Amniotic epithelial cell (primary cell): ENCODE measurements at places on chromosomes 6 and 20.

GRCh38 chr6:167735084-167735950, 91.4 kb upstream of the AFDN start:
- no peak for DNase-seq

DNA sequence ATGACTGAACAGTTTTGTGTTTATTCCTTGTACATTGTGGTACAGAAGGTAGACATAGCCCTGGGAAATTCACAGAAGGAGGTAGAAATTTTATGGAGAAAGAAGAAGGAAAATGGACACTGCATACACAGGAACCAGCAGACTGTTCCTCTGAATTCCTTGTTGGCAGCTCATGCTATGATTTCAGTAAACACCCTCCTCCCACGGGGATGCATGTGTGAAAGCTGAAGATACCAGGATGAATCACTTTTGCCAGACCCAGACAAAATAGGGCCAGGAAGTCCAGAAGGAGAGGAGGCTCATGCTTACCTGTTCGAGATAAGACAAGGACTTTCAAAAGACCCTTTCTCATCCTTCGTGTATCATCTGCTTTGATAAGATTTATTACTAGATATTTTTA, 110.3 kb upstream of the GGTLC1 start:
- DNase-seq = peak; percentile 2

DNA sequence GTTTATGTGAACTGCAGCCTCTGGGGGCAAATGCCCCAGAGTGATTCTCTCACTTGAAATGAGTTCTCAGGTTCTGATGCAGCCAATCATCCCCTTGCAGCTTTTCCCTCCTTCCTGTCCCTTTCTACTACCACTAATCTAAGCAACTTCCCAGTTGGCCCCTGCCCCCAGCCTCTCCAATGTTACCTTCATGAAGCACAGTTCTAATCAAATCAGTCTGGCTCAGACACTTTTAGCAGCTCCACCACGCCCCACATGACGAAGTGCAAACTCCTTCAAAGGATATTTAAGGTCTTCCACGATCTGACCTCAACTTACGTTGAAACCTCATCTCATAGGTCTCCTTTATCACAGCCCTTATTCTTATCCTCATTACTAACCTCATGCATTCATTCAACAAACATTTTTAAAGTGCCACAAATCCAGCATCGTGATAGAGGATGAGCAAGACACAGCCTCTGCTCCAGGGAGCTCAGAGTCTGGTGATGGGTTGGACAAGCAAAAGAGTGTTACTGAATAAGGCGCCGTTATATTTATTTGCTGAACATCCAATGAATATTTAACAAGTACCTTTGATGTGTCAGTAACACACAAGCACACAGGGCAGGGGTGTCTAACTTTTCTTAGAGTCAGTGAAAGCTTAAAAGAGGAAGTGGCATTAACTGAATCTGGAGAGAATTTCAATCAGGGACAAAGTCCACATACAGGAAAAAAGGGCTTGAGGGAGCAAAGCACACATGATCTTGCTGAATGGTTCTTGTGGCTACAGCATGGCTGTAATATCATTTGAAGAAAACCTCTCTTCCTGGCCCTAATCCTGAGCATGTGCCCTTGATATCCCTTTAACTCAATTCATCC, 20.4 kb upstream of the DTNBP1 start:
- DNase-seq = no peak

- DNase-seq = peak; percentile 100
These were observed 71.6 kb downstream of the GJA1 start for GRCh38 chr6:121506761-121507754.

DNA sequence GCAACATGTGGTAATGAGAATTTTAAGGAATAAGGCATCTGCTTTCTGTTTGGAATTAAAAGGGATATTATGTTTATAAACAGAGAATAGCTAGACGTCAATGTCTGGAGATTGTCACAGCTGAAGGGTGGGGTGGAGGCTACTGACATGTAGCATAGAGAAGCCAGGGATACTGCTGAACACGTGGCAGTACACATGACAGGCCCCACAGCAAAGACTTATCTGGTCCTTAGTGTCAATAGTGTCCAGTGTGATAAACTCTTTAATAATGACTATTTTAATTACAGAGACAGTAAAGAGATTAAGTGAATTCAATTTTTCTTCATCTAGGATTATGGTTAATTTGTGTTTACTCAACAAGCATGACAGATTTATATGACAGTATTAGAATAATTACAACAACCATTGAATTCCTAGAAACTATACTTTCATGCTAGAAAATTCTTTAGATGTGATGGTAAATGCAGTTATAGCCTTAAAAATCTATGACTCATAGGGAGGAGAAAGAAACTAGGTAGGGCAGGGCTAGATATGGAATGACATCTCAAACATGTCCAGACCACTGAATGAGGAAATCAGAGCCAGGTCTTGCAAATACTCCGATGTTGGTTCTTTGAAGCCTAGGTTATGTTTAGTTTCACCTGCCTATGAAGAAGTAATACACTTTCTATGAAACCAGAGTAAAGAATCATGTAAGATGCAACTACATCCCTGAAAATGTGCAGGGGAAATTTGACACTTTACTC, 399.5 kb downstream of the PHF3 start:
- DNase-seq = peak; percentile 93

- DNase-seq = peak; percentile 64
These were observed 52.4 kb upstream of the IPCEF1 start for GRCh38 chr6:154408891-154409500.

DNA sequence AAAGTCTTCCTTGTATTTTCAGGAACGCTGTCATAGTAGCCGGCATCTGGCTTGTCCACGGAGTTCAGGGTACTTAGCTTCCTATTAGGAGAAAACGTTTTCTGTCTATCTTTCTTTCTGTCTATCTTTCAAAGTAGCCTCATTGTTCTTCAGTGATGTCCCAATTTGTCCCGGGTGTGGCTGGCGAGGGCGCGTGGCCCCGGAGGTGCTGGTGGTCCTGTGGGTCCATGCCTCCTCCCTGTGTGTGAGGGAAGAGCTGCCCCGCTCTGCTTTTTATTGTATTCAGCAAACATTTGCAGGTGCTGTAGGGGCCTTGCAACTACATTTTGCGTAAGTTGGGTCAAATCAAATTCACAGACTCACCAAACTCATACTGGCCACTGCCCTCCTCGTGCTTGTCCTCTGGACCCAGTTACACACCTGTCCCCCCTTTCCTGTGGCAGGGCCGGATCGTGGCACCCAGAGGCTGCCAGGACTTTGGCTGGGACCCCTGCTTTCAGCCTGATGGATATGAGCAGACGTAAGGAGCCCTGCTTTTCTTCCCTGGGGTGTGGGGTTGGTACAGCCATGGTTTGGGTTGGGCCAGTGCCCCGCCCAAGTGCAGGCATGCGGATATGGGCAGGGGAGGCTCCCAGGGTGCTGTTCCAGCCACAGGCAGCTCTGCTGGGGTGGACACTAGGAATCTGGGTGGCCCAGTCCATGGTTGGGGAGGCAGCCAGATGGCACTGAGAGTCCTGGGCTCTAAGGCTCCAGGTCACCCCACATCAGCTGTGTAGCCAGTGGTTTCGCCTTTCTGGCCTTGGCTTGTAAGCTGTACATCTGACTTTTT, 12.3 kb downstream of the ITPA start:
- DNase-seq = no peak

DNA sequence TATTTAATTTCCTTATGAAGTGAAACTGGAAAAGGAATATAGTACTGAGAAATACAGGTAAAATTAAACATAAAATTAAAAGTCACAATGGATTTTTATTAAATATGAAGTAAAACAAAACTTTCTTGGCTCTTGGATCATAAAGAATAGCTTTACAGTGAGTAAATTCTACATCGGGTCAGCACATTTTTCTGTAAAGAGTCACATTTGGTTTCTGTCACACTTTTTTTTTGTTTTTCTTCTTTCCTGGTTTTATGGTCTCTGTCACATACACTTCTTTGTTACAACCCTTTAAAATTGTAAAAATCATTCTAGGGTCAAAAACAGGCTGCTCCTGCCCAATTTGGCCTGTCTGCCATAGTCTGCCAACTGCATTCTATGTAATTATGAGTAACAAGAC, 254.4 kb upstream of the POU3F2 start:
- DNase-seq = no peak

- DNase-seq = no peak
These were observed 65.5 kb upstream of the CLVS2 start for GRCh38 chr6:122930252-122931180.

DNA sequence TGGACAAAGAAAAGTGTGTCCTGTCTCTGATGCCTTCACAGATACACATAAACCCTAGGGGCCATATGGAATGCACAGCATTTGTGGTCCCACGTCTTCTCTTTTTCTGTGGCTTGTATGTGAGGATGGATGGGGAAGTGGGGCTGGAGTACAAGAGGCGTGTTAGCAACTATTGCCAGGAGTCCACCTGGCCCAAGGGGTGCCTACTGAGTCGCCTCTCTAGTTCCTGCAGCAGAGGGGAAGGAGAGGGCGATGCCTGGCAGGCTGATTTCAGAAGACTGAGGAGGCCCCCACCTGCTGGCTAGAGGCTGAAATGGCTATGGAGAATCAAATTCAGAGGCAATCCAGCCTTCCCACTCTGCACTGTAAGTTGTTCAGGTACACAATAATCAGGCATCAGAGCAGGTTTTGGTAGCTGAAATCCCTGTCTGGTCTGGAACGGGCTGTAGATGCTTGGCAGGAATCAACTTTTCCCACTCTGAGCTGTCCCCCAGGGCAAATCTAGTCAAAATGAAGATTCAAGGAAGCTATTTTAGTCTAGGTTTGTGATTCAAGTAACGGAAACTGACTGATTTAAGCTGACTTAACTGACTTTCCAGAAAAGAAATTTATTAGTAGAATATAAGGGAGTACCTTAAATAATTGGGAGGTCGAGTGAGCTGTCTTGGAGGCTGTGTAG, 14.9 kb upstream of the PPARD start:
- peak; percentile 52 for DNase-seq

DNA sequence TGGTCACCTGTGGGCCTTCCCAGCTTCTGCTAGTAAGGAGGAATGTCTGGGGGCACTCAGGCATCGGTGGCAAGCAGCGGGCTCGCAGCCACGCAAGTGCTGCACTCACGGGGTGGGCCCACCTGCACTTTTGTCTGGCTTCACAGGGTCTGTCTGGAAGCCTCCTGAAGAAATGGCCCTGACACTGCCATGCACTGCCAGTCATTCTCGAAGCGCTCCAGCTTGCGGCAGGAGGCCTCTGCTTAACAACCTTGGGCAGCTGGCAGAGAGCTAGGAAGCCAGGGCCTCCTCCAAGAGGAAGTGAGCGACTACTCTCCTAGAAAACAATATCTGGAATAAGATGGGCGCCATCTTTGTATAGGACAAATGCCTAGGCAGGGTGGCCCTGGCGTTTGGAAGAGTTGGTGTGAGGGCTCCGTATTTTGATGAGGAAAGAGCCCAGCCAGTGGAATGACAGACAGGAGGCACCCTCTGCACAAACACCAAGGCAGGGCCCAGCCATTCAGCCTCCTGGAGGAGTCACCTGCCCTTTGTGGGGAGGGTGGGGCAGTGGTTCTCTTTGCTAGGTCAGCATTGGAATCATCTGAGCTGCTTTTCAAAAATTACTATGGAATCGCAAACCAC, 113.9 kb downstream of the SYNDIG1 start:
- DNase-seq = no peak

DNA sequence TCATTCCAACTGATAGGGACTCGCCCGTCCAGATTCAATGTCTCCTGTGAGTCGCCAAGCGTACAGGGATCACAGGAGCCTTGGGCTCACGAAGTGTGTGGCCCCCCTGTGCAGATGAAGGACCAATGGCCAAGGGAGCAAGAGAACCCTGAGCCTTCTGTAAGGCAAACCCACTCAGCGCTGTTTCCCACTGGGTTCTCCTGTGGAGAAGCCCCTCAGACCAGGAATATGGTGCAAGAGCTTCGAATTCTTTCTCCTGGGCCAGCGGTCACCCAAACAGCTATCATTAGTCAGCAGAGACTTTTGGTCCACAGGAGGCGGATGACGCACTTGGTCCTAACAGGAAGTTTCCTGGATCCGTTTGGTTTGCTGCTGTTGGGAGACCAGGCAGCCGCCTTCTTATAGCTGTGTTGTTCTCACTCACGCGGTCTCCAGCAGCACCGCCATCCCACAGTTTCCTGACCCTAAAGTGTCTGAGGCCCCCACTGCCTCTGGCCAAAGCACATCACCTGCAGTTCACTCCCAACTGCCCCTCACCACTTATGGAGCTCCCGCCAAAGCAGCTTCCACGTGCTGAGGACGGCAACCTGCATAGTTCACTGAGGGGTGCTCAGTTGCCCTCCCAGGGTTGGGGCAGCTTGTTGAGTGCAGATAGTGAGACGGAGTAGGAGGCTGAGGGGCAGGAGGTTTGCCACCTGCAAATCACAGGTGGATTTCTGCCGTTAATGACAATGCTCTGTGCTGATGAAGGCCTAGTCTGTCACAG, 268.6 kb downstream of the ERMARD start:
- no peak for DNase-seq

DNA sequence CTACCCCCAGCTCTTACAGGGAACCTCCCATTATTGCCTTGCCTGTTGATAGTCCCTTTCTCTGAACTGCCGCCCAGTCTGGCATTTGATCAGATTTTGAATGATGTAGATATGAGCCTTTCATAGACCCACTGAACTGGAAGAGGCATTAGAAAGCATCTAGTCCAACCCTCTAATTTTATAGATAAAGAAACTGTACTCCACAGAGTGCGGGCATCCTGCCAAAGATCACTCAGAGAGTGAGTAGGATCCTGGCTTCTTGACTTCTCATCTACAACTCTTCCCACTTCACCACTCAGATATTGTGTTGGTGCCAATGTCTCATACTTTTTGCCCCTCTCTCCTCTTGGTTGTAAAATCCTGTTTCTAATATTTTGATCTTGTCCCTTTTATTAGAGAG, 179.2 kb upstream of the BMP2 start:
- peak; percentile 50 for DNase-seq

DNA sequence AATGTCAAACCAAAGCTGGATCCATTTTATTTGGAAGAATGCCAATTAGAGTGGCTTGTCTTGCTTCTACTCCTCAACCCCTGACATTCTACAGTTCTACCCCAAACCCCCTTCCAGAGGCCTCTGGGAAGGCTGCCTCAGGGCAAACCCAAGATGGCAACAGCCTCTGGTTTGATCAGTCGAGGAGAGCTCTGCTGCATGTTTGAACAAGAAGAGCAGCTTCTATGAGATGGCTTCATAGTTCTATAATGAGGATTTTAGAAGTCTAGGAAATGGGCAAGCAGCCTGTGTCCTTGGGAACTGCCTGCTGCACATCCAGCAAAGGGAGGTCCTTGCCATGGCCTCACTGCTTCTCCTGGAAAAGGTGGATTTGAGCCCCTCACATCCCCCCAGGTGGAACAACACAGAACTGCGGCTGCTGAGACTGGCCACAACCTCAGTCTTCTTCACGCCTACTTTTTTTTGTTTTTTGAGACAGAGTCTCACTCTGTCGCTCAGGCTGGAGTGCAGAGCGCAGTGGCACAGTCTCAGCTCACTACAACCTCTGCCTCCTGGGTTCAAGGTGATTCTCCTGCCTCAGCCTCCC, 37.9 kb downstream of the ZC3H12D start:
- no peak for DNase-seq

- no peak for DNase-seq
These were observed 64.7 kb upstream of the APCDD1L start for GRCh38 chr20:58579819-58580473.
